ENCODE measurements at places on chromosomes 1 and 21.

GRCh38 chr1:40703316-40703715, 11.8 kb downstream of the NFYC start:
- DNase-seq = no peak

DNA sequence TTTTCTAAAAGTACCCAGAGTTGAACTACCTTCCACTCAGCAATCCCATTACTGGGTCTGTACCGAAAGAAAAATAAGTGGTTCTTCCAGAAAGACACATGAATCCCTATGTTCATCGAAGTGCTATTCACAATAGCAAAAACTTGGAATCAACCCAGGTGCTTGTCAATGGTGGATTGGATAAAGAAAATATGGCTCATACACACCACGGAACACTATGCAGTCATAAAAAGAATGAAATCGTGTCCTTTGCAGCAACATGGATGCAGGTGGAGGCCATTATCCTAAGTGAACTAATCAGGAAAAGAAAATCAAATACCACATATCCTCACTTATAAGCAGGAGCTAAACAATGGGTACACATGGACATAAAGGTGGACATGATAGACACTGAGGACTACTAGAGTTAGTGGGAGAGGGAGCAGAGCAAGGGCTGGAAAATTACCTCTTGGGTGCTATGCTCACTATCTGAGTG, 32.9 kb upstream of the JUN start:
- no peak for DNase-seq

DNA sequence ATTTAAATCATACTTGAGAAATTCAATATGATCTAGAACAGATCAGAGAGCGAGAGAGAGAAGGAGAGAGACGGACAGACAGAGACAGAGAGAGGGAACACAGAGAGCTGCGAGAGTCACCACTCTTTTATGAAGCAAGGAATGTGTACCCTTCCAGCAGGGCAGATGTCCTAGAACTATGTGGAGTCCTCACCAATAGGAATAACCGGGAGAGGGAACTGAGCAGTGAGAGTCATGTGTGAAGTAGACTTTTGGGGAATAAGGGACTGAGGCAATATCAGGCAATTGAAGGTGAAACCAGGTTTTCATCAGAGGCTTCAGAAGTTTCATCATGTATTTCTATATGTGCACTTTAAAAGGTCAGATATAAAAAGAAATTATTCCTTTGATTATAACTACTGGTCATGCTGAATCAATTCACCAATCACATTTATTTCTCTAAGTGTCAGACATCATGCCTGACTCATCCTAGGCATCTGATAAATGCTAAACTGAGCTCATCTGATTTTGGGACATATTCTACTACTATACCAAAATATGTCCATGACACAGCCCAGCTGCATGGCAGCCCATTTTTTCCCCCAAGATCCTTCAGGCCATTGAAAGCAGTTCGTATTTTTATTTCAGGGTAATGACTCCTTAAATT, 22.4 kb downstream of the VTCN1 start:
- no peak for DNase-seq

DNA sequence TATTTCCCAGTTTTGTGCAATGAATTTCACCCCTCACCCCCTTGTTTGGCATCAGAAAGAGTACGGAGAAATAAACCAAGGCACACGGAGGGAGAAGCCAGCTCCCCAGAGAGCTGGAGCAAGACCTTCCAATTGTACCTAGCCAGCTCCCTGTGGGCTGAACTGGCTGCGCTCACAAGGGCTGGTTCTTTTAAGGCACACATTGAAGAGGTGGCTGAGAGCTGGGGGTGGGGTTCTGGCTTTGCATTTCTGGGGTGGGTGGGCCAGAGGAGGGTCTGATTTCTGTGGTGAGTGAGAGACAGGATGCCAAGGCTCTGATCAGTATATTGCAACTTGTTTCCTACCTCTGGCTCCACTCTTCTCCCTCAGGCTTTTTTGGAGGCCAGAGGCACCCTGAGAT, 39.5 kb upstream of the NFASC start:
- DNase-seq = no peak

DNA sequence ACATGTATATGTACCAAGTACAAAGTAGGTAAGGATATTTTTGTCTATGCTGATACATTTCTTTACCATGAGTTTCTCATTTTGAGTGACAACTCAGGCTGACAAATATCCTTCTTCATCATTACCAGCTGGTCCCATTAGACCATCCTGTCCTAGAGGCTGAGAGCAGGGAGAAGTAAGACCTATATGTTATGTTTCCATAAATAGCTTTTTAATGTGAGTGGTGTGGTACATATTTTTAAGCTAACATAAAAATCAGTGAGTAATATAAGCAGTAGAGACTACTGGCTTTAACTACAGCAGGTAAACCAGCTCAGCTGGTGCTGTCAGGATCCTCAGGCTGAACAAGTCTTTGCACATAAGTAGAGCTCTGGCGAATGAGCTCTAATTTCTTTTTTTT, 62.4 kb downstream of the CLEC20A start:
- DNase-seq = no peak
